Uterus (tissue), 4 donors: ENCODE measurements at places on chromosomes 12 and 14.

GRCh38 chr14:80354860-80355581 lies 143.7 kb upstream of the DIO2 start:
- no peak for DNase-seq

- no peak for DNase-seq
Measured at GRCh38 chr12:47754126-47754525, 4.6 kb downstream of the RAPGEF3 start.

DNA sequence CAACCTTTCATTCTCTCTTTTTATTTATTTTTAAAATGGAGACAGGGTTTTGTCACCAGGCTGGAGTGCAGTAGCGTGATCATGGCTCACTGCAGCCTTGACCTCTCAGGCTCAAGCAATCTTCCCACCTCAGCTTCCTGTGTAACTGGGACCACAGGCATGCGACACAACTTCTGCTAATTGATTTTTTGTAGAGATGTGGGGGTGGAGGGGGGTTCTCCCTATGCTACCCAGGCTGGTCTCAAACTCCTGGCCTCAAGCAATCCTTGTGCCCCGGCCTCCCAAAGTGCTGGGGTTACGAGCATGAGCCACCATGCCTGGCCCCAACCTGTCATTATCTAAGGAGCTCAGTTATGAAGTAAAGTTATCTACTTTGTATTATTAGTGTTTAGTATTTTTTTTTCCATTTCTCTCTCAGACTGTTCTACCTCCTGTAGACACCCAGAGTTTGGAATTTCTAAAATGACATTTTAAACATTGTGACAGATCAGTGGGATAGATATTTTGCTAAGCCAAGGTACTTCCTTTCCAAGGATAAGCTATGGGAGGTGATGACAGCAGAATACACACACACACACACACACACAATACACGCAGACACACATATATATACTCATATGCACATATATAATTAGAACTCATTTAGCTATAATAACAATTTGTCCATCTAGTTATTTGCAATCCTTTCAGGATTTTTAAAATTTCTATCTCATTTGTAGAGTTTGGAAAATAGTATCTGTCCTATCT lies 2.1 kb upstream of the USP44 start:
- no peak for DNase-seq

DNA sequence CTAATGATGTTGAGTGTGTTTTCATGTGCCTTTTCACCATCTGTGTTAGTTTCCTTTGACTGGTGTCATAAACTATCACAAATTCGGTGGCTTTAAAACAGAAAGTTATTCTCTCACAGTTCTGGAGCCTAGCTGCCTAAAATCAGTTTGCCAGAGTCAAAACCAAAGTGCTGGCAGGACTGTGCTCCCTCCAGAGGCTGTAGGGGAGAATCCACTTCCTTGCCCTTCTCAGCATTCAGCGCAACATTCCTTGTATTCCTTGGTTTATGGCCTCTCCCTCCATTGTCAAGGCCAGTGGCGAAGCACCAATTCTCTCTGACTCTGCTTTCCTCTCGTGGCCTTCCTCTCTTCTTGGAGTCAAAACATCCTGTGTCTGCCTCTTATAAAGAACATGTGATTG lies 174.2 kb upstream of the PDE3A start:
- peak; percentile 17 for DNase-seq

DNA sequence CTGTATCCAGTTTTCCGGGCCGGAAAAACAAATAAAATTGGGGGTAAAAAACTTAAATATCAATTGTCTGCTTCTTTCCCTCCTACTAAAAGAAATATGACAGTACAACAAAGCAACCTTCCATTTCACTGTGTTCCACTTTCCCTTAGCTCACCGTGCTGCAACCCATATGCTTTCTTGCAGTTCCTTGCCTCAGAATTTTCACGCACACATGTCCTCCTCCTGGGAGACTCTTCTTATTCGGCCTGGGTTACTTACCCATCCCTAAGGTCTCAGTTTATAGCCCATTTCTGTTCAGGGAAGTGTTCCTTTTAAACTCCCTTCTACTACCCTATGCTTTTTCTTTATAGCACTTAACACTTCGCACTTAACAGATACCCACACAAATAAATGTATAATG lies 4.5 kb upstream of the MAGOHB start:
- no peak for DNase-seq

- DNase-seq = no peak
Measured at GRCh38 chr12:122057769-122058168, 20.8 kb upstream of the MLXIP start.

DNA sequence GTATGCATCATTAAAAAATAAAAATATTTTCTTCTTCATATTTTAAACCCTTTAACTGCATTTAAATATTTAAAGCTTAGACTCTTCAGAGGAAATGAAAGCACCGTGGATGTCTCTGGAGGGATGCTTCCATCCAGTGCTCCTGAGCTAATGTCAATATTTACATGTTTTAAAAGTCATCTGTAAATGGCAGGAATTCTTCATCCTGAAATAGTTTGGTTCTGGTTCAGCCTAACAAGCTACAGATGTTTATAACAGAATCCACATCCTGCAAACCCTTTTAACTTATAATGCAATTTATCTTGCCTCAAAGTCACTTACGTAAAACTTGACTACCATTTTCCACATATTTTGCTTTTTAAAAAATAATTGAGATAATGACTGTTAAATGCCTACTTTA lies 1207.3 kb downstream of the SLC16A7 start:
- DNase-seq = no peak

DNA sequence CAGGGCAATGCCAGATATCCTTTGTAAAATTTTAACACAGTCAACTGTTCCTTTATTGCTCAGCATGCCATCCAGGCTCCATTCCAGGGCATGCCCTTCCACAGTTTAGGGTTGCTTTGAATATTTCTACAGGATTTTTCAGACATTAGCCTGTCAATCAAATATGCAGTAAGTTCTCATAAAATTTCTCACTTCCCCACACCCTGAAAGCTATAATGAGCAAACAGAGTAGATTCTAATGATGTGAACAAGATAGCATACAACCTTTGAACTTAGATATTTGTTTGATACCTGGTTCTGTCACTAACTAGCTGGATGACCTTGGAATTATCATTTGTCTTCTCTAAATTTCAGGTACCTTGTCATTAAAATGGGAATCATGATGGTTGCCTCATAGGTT lies 251.2 kb downstream of the SYT1 start:
- DNase-seq = no peak

DNA sequence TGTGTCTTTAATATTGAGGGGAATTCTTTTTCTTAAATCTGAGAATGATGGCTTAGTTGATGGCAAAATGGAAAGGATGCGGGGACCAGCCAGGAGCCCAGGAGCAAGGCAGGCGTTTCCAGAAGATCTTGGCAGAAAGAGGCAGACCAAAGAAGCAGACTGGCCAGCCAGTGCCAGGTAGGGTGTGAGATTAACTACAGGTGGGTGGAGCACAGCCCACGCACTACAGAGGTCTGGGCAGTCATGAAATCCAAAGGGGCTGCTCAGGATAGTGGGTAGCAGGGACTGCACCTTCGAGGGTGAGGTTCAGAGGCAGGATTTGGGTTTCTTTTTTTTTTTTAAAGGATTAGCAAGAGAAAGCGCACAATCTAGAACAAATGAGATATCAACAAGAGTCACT lies 17.7 kb upstream of the PCNX1 start:
- DNase-seq = no peak

GRCh38 chr14:55043528-55043927 lies 7.9 kb upstream of the MAPK1IP1L start:
- no peak for DNase-seq
